Effector memory CD8-positive, alpha-beta T cell (primary cell): ENCODE measurements at places on chromosomes 3 and 15.
A peak's percentile ranks its signal among the peaks of the same experiment; 100 is the strongest.

GRCh38 chr15:59299929-59300617, 72.6 kb downstream of the MYO1E start:
- DNase-seq, result peak; percentile 64

DNA sequence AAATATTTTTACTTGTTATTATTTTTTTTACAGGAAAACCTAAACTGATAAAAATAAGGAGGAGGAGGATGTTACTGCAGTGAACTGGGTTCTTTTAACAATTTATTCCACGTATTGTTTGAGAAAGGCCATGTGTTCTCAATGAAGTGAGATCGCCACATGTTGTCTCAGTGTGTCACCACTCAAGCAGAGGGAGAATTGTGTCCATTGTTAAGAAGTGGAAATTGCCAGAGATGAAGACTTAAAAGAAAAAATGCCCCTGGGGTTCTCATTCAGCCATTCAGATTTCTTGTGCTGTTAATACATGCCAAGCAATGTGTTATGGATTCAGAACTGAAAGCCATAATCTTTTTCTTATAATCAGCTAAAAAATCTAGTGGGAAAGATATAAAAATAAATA, 297.1 kb downstream of the NSUN3 start:
- no peak for DNase-seq

DNA sequence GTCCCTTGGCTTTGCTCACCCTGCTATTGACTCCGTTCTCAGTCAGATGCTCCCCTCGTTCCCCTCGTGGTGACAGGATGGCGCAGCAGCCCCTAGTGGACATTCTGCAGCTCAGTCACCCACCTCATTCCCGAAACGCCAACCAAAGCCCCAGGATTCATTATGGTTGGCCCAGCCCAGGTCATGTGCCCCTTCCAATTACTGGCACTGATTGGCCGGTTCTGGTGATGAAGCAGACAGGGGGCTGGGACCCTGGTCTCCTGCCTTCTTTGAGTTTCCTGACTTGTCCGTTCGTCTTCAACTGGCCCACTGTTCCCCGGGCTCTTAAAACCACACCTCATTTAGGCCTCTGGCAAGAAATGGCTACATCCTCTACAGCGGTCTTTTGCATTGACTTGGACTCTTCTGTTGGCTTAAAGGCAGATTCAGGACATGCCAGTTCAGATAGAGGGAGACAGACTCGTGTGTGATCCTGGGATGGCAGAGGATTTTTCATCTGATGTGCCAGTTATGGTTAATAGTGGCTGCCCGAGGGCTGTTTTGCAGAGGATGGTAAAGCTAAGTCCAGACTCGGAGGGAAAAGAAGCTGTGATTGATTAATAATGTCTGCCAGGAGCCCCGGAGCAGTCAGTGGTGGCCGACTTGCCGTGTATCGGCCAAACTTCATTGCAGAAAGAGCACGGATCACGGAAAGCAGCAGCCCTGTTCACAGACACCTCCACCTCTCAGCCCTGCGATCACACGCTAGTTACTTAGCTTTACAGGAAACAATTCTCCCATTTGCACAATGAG, 37.8 kb downstream of the LSM3 start:
- no peak for DNase-seq

- no peak for DNase-seq
These were observed 40.4 kb downstream of the CCR3 start for GRCh38 chr3:46282696-46283095.

DNA sequence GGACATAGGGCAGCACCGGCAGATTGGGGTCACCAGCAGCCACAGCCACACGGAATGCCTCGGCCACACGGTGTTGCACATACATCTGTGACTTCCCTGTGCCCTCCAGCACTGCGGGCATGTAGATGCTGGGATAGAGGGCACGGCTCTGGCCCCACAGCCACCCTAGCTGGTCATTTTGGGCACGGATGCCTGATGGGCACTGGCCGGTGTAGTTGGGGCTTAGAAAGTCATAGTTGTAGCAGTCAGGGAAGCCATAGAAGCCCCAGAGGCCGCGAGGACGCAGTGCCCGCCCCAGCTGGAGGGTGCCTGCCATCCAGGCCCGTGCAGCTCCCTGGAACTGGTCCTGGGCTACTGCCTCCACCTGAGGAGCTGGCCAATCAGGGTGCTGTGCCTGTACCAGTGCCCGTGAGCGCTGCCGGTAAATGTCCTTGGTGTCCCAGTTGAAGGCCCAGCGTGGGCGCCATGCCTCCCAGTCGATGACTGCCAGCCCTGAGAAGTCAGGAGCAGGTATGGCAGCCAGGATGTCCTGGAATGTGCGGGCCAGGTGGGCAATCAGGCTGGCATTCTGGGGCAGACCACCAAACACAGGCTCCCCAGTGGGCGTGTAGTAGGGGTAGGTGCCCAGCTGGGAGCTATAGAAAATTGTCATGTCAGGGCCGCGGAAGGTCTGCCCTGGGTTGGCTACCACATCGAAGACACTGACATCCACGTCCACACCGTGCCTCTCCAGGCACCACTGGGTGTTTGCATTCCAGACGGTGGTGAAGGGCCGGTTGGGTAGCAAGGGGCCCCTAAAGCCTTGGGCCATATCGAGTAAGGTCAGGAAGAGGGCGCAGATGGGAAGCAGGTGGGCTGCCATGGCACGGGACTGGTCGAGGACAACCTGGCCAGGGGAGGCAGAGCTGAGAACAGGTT, 1.0 kb downstream of the HYAL1 start:
- no peak for DNase-seq

DNA sequence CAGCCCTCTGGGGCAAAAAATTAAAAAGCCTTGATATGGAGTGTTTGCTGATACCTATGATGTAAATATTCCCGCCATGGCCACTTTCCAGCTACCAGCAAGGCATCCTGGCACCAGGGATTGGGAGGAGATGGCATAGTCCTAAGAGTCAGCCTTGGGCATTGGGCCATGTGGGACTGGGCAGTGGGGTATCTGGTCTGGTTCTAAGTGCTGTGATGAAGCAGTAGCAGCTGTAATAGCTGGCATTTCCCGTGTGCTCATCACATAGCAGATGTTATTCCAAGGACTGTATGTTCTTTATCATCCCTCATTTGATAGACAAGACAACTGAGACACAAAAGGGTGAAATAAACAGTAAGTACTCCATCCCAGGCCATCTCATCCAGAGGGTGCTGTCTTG, 6.9 kb upstream of the SACM1L start:
- DNase-seq, result no peak

DNA sequence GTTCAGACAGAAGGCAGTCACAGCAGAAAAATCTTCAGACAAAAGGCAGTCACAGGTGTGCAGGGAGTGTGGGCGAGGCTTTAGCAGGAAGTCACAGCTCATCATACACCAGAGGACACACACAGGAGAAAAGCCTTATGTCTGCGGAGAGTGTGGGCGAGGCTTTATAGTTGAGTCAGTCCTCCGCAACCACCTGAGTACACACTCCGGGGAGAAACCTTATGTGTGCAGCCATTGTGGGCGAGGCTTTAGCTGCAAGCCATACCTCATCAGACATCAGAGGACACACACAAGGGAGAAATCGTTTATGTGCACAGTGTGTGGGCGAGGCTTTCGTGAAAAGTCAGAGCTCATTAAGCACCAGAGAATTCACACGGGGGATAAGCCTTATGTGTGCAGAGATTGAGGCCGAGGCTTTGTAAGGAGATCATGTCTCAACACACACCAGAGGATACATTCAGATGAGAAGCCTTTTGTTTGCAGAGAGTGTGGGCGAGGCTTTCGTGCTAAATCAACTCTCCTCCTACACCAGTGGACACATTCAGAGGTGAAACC, 27.6 kb downstream of the ZNF589 start:
- peak; percentile 47 for DNase-seq

DNA sequence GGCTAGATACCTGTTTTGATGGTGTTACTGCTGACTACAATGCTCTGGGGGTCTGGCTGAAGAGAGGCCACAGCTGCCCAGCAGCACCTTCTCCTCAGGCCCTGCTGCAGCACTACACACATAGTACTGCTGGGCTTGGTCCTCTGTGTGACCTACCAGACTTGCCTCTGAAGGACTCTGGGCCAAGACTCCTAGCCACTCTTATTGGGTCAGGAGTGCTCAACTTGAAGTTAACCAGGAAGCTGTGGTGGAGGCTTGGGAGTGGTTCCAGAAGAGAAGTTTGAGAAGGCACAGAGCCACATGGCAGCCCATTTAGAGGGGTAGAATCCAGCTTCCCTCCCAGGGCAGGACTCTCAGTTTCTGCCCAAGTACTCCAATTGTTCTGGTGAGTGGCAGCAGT, 16.6 kb downstream of the ELP6 start:
- DNase-seq, result no peak

DNA sequence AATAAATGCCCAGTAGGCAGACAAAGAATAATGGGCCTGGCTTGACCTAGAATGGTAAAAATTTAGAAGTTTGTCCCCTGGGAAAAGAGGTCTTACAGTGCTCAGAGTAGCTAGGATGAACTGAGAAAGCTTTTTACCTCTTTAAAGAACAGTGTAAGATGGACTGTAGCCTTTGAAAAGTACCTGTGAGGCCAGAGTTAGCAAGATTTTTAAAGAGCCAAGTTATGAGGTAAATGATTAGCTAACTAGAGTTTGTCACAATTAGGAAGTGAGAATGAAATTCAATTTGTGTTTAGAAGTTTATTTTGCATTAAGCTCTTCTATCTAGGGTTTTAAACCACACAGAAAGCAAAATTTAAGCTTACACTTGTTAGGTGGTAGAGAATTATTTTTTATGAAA, 480.9 kb downstream of the ZIC1 start:
- no peak for DNase-seq

DNA sequence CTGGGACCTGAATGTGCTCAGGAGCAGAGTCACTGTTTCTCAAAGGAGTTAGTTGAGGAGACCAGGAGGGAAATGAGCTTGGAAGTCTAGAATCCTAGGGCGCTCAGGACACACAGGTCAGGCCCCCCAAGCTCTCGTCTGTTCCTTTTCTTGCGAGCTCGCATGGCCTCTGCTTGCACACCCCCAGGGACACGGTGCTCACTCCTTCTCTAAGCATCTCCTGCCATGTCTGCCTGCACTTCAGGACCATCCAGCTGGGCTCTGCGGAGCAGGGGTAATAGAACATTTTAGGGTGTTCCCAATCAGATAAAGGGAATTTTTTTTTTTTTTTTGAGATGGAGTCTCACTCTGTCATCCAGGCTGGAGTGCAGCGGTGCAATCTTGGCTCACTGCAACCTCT, 213.2 kb downstream of the XXYLT1 start:
- no peak for DNase-seq

DNA sequence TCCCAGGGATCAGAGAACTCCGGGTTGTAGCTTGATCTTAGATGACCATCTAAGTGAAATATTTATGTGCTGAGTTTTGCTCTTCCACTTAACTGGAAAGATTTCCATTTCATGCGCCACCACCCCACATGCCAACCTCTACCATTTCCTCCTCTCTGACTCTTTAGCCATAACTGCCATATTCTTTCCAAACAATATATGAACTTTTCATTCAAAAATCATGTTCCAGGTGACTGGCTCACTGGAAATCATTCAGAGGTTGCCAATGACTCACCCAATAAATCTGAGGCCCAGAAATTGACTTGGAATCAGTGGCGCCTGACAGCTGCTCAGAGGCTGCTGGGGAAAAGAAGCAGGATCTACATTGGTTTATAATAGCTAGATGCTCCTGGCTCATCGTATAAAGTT, 31.6 kb upstream of the FAM174B start:
- DNase-seq, result no peak

GRCh38 chr3:193677734-193678133, 84.7 kb downstream of the OPA1 start:
- DNase-seq, result no peak

DNA sequence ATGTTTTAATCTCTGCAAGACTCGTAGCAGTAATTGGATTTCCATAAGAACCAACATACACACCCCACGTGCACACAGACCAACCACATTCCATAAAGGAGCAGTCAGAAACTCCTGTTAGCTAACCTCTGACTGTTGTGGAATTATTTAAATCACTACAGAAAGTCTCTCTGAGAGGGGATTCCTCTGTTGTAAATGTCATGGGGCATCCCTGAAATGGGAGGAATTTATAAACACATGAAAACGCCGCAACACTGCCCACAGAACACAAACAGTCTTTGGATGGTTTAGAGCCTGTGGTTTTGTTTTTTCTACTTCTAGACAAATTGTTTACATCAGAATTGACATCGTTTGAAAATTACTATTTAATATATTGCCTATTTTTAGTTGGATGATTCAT, 740.1 kb upstream of the GRM7 start:
- no peak for DNase-seq

DNA sequence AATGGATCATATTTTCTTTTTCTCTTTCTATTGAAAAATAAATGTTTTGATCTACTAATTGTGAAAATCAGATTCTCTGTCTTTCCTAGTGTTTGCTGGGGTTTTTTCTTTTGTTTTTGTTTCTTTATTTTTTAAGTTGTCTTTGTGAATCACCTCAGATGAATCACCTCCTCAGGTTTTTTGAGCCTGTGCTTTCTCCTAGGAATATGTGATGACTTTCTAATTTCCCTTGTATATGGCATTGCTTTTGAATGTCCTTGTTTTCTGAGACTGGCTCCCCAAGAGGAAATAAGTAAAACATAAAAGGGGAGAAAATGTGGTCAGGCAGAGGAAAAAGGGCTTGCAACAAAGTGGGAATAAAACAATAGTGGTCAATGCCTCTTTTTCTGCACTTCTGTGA, 750.0 kb downstream of the ZPLD1 start:
- DNase-seq, result no peak

GRCh38 chr3:179671309-179671708, 18.5 kb downstream of the USP13 start:
- no peak for DNase-seq

- DNase-seq, result no peak
These were observed 20.9 kb downstream of the SPPL2A start for GRCh38 chr15:50744601-50745000.

DNA sequence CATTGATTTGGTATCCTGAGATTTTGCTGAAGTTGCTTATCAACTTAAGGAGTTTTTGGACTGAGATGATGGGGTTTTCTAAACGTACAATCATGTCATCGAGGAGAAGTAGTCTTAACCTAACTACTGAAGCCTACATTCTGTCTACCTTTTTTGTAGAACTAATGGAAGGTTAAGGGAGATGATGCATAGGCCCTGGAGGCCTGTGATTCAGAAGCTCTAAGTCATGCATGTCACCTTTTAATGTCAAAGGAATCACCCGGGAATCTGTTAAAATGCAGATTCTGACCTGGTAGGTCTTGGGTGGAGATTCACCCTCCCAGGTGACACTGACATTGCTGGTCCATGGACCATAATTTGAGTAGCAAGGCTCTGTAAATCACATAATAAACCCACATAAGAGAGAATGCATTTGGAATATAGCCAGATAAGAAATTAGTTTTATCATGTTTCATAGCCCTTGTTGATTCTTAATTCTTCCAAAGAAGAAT, 64.9 kb downstream of the GHSR start:
- DNase-seq, result no peak

GRCh38 chr15:25385986-25386385, 52.8 kb downstream of the UBE3A start:
- no peak for DNase-seq
